Left forelimb (tissue), 1 donor: ENCODE measurements at places on chromosomes 6 and 20.

DNA sequence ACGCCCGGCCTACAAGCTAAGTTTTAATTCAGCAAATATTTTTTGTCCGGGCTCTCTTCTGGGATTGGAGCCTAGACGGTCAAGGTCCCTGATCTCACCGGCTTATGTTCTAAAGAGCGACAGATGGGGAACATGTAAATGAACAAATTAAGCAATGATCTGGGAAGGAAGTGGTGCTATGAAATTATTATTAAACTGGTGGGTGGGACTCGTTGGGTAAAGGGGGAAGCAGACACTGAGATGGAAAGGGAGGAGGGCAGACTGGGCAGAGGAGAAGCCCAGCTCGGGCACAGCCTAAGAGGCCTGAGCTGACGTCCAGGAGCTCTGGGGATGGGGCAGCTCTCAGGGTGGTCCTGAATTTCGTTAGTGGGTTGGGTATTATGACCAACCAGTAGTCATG, 81.8 kb upstream of the AGPAT4 start:
- DNase-seq = no peak

GRCh38 chr20:21707267-21707666, 1.8 kb downstream of the PAX1 start:
- no peak for DNase-seq

DNA sequence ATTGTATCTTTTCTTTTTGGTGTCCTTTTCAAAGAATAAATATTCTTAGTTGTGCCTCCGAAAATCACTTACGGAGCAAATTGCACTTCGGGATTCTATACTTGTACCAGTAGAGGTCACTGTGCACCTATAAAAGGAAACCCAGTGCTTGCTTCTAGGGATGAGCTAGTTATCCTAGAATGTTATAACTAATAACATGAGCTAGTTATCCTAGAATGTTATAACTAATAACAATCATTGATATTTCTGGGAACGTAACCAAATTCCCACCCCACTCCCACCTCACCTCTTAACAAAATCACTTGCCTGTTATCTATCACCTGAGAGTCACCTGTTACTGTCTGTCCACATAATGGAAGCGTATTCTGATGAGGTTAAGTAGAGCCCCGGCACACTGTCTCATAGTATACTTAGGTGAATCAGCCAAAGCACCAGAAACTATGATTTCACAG, 126.9 kb upstream of the TIAM2 start:
- DNase-seq = no peak

DNA sequence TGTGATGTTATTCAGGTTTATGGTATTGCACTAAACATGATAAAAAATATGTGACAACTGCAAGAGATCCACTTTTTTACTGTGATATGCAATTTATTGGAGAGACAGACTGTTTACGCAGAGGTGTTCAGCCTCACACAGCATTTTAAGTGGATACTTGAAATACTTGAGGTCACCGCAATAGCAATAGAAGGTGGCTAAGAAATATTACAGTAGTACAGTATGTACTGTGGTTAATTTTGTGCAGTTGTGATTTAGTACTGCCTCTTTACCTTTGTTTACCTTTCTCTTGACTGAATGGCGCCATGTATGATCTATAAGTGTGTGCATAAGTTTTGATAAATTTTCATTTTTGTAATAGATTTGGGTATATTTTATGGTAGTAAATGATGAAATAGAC, 17.4 kb downstream of the MACROD2 start:
- no peak for DNase-seq

- no peak for DNase-seq
Measured at GRCh38 chr6:45678285-45678607, 300.5 kb upstream of the SUPT3H start.

DNA sequence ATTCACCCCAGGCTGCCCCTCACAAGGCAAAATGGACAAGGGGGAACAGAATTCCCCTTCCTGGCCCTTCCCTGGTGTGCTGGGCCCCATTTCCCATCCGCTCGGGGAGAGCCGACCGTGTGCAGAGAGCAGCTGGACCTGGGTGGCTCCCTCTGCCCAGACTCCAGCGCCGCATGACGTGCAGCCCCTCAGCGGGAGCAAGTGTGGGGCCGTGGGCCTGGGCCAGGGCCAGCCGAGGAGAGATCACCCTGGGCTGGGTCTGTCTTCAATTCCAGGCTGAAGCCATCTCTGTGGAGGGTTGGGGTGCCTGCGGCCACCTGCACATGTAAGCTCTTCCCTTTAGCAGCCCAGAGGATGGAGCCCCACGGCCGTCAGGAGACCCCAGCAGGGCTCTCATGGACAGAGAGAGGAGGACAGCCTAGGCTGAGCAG, 241.8 kb downstream of the TTLL2 start:
- peak; percentile 64 for DNase-seq

DNA sequence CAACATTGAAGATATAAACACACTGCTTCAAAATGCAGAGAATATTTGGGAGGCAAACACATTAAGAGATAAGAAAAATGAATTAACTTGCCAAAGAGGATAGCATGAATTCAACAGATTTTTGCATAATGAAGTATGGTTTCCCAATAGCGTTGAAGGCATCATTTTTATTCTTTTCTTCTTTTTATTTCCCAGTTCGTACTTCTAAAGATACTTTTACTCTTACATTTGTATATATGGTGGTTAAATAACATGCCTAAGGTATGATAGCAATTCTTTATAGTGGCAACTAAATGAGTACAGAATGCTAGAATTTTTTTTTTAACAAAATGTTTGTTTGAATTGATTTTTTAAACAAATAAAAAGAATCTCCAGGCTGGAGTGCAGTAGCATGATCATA, 473.4 kb upstream of the MARCKS start:
- DNase-seq = no peak

DNA sequence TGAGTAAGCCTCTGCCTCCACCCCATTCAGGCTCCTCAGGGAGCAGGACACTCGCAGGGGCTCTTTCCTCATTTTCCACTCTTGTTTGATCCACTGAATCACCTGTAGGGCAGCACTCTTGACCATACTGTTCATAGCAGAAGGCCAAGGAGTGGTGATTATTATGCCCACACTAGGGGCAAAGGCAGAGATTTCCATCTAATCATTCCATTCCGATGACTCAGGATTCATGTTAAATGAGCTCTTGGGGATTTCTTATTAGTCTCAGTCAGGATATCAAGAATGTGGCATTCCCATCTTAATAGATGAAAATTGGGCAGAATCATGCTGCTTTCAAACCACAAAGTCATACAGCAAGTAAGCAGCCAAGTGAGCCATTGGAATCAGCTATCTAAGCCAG, 101.9 kb upstream of the MOCS1 start:
- DNase-seq = no peak

- DNase-seq = no peak
Measured at GRCh38 chr20:62820208-62820961, 3.5 kb downstream of the COL9A3 start.

GRCh38 chr6:63689421-63689820, 53.8 kb downstream of the PHF3 start:
- no peak for DNase-seq

DNA sequence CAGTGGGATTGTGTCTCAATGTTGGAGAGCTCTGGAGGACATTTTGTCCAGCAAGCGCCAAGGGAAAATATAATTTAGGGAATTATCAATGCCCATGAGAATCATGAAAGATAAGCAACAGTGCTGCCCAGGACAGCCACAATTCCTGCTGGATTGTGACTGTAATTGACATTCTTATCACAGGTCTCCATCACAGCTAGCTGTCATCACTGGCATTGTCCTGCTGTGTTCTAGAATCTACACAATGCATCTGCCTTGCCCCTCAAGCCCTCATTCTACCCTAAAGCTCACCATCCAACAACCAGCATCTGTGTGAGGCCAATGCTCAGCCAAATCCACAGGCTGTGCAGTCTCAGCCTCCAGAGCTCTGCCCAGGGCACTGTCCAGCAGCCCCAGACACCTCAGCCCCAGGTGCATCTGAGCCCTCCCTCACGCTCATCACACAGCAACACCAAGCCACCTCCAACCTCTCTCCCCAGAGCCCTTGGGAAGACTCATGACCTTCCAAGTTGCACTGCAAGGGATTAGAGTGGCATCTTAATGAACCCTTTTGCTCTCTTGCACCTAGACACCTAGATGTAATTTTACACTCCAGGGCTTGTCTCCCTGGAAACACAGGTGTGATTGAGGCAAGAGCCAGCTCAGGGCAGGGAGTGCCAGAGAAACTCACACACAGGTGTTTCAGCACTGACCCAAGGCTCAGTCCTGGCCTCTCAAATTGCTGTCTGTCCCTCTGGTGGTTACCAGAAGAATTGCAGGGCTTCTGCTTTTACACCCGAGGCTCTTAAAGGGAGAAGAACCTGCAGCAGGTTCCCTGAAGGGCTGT, 85.2 kb upstream of the PHACTR3 start:
- no peak for DNase-seq

DNA sequence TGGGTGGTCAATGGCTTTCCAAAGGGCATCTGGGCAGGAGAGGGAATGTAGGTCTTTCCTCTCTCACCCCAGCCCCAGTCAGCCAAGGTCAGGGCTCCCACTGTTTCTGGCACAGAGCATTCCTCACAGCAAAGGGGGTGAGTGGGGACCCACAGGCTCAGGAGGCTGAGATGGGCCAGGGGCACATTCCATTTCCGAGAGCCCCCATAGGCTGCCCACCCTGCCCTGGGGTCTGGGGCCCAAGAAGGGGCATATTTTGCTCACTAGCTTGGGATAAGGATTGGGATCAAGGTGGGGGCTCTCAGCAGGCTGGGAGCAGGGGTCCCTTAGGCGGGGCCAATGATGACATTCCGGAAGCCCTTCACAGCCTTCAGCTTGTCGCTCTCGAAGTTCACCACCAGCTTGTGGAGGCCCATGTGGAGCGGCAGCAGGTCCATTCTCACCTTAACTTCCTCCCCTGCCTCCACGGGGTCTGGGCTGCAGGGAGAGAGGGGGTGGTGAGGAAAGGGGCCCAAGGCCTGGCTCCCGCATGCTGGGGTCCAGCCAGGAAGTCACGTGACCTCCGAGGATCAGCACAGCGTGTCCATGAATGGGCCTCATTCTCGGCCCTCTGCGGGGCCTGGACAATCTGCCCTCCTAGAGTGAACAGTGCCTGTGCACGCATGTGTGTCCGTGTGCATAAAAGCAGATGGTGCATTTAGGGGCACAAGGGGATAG, 35.0 kb downstream of the TGM2 start:
- no peak for DNase-seq

GRCh38 chr20:62918831-62919230, 7.5 kb downstream of the DIDO1 start:
- DNase-seq = no peak

DNA sequence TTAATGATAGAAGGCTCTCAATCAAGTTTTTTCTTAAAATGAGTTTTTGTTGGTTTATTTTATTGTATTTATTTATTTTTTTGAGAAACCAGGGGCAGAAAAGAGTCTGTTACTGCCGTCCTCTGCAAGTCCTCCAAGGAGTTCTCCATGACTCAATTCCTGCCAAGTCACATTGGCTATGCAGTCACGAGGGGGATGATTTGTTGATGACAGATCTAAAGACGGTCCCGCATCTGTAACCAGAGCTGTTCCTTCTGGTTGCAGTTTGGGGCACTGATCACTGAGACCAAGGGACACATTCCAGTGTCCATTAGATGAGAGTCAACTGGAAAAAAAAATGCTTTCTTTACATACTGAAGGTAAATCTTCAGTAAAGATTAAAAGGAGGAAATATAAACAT, 13.9 kb upstream of the TSHZ2 start:
- DNase-seq = no peak

DNA sequence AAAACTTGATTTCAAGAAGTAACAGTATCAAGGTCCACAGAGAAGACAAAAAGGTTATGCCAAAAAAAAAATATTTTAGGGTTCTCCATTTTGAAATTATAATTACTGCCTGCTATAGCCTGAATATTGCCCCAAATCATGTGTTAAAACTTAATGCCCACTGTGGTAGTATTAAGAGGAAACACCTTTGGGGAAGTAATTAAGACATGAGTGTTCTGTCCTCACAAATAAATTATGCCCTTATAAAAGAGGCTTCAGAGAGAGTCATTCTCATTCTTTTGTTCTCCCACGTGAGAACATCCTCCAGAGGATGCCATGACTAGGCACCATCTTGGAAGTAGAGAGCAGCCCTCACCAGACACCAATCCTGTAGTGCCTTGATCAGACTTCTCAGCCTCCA, 66.2 kb downstream of the GMDS start:
- no peak for DNase-seq

- no peak for DNase-seq
Measured at GRCh38 chr6:45637611-45638257, 260.0 kb upstream of the SUPT3H start.
